ENCODE measurements at places on chromosomes 4 and X.

DNA sequence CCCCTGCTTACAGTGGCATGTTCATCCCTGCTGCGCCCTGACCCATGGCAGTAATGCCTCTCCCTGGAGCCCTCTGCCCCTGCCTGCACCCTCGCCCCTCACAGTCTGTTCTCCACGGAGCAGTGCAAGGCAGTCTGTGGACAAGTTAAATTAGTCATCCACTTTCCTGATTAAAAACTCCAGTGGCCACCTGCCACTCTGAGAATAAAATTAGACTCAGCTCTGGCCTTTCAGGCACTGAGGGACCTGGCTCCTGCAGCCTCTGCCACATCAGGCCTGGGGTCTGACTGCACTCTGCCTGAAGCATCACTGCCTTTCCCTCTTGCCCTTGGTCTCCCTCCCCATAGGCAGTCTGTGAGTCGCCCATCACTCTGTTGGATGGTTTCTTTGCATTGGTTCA, 53.6 kb downstream of the GRK4 start:
- DNase-seq = no peak

- no peak for DNase-seq
Observed at GRCh38 chr4:83109480-83110222, 4.9 kb downstream of the PLAC8 start.

DNA sequence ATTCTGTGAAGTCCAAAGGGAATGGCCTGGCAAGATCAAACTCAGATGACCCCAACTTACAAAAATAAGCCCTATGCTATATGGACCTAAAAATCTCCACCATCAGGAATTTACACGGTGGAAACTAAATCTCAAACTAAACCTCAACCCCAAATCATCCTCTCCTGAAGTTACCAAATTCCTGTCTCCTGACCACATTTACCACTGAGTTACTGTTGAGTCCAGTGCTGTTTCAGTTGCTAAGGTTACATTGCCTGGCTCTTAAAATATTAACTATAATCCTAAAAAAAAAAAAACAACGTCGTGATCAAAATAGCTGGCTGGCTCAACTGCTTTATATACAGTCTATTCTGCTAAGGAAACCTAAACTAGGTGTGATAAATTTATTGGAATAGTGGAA, 315.2 kb upstream of the SLIT2 start:
- no peak for DNase-seq

DNA sequence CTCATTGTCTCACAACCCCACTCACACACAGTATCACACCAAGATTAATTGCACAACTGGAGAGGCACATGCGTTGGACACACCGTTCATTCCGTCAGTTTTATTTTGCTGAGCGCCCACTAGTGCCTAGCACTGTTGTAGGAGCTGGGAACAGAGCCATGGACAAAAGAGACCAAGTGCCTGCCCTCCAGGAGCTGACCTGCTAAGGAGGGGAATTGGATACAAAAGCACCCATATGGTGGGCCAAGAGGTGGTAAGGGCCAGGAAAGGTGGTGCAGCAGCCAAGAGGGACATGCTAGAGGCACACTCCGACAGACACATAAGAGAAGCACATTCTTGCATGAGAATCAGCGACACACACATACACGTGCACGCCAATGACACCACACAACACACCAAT, 705 bp upstream of the CRMP1 start:
- no peak for DNase-seq

GRCh38 chr4:137389911-137390520, 142.3 kb downstream of the PCDH18 start:
- no peak for DNase-seq

GRCh38 chr4:57877047-57877458, 766.9 kb upstream of the IGFBP7 start:
- no peak for DNase-seq

- DNase-seq = no peak
Observed at GRCh38 chr4:146643812-146644401, 5.2 kb downstream of the POU4F2 start.

GRCh38 chrX:48957477-48957826, at the start of gene OTUD5:
Gene OTUD5, minus strand, starts transcription at chrX:48957607. Its CDS starts 37 bp downstream, at chrX:48957570.
- peak; percentile 42 for DNase-seq

DNA sequence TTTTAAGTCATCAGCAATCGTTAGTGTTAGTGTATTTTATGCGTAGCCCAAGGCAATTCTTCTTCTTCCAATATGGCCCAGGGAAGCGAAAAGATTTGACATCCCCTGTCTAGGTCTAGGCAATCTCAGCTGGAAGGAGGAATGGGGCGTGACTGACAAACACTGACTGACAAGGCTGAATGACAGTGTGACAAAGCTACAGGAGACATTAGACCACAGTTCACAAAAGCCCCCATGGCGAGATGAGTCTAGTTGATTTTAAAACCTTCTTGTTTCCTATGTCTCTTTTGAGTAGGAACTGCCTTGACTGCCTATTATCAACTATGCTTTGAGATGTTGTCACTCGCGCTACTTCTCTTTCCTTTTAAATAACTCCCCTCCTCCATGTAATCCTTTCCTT, 42.3 kb downstream of the QRFPR start:
- no peak for DNase-seq

DNA sequence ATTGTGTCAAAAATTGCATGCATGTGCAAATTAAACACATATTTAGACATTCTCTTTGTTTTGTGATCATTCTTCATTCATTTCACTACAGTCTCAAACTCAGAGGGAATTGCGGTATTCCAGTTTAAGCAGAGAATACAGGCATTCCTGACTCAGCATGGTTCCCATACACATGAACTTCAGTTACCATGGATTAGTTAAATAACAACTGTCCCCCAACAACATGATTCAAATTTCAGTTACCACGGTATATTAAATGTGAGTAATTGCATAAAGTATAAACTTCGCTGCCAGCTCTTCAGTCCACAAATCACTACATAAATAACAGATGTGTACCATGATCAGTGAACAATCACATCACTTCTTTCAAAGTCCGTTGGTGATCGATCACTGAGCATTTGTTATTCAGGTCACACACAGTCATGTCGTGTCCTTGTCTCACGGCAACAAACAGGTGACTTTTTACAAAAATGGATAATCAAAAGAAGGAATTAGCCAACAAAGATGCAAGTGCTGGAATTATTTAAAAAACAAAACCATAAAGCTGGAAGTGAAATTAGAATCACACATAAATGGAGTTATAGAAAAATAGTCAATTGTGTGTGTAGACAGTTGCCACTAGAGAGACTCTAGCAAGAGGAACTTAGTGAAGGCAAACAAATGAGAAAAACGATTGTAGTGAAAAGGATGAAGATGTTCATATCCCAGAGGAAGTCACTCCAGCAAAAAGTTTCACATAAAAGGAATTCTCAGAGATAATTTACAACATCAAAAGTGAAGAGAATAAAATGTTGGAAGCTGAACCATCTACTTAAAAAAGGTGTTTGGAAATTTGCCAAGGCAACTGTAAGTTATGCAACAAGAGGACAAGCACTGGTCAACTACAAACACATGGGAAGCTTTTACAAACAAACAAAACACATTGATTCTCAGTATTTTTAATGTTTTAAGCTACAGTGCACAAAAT, 138.6 kb upstream of the SMARCAD1 start:
- no peak for DNase-seq

DNA sequence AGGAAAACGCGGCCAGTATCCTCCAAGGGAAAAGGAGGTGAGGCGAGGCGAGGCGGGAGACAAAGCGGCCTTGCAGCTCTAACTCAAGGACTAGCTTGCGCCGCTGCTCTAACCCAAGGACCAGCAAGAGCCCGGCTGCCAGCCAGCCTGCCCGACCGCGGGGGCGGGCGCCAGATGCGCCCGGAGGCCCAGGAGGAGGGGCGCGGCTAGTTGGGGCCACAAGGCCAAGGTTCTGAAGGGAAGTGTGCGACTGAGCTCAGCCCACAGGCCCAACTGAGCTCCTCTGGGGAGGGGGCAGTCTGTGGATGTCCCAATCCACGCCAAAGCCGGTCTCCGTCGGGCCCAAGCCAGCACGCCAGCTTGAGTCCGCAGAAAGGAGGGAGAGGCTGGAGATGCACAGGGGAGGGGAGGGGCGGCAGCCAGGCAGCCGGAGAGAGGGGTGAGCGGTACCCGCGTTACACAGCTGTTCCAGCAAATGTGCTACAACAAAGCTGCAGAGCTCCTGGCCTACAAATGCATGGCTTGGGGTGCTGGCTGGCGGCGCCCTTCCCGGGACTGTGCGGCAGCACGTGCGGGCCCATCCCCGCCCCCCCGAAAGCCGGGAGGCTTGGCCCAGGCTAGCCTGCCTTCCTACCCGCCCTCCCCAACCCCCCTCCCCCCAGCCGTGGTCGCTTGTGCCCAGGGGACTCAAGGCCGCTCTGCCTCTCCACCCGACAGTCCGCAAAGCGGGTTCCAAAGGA, 637 bp downstream of the AMER1 start:
- DNase-seq = no peak

DNA sequence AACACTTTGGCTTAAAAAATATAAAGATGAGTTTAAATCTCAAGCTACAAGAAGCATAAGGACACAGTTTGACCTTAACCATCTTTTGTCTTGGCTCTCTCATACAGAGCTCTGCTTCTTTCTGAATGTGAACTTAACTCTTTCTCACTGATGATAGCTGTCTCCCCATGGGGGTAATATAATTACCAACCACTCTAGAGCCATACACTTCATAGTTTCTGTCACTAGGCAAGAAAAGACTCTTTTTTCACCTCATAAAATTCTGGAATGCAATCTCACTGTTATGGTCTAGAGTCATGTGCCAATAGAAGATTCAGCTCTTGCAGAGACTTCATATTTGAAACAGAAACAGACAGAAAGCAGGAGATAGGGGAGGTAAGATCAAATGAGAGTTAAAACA, 481.7 kb upstream of the AGA start:
- no peak for DNase-seq

DNA sequence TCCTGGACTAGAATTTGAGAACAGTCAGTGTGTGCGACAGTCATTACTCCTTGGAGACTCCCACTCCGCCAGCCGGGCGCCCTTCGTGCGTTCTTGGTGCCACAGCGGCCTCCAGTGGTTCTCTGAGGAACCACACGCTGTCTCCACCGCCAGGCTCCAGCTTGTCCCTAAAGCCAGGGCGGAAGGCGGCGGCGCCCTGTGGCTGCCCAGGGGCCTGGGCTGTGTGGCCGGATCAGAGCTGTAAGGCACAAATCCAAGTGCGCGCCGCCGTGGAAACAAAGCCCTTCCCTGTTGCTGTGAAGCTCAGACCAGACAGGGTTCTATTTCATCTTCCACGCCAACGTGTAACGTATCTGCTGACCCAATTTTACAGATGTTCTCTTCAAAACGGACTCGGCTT, 34.2 kb downstream of the IDS start:
- DNase-seq = peak; percentile 13

- DNase-seq = no peak
Observed at GRCh38 chrX:9234315-9234714, 200.4 kb upstream of the FAM9B start.

DNA sequence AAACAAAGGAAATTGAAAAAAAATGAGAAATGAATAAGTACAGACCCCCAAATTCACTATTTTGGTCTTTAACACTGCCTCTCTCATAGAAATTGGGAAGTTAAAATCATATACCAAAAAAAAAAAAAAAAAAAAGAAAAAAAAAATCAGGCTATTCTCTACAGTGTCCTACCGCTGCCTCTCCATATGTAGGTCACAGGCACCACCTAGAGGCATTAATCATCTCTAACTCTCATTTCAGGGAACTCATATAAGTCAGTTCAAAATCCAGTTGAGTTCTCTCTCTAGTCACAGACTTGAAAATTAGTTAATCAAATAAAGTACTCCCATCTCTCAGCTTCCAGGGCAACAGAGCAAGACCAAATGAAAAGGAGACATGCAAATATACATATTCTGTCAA, 47.9 kb downstream of the COX18 start:
- DNase-seq = no peak

DNA sequence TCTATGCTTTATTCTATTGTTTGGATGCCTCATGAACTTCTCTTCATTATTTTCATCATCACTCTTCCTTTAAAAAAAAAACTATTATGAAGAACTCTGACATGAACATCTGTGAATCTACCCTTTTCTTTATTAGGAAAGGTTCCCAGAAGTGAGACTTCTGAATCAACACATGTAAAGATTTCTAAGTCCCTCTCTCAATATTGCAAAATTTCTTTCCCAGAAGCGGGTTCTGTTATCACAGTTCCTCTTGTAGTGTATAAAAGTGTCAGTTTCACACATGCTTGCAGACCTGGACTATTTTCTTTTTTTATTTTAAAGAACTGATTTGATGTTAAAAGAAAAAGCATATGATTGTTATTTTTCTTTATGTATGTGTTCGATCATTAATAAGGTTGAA, 330.8 kb upstream of the KLF3 start:
- DNase-seq = no peak

DNA sequence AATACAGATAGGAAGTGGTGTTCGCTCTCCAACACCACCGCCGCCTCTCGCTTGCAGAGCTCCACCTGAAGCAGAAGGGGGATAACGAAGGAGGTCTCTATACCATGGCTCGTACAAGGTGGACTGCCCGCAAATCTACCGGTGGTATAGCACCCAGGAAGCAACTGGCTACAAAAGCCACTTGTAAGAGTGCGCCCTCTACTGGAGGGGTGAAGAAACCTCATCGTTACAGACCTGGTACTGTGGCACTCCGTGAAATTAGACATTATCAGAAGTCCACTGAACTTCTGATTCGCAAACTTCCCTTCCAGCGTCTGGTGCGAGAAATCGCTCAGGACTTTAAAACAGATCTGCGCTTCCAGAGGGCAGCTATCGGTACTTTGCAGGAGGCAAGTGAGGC, 5.2 kb upstream of the BMP15 start:
- no peak for DNase-seq

GRCh38 chrX:103817502-103817901, 14.6 kb downstream of the RAB9B start:
- DNase-seq = no peak

GRCh38 chrX:96776966-96777365, 92.3 kb downstream of the DIAPH2 start:
- no peak for DNase-seq

- DNase-seq = no peak
Observed at GRCh38 chrX:51641421-51642021, 22.8 kb upstream of the CENPVL3 start.

DNA sequence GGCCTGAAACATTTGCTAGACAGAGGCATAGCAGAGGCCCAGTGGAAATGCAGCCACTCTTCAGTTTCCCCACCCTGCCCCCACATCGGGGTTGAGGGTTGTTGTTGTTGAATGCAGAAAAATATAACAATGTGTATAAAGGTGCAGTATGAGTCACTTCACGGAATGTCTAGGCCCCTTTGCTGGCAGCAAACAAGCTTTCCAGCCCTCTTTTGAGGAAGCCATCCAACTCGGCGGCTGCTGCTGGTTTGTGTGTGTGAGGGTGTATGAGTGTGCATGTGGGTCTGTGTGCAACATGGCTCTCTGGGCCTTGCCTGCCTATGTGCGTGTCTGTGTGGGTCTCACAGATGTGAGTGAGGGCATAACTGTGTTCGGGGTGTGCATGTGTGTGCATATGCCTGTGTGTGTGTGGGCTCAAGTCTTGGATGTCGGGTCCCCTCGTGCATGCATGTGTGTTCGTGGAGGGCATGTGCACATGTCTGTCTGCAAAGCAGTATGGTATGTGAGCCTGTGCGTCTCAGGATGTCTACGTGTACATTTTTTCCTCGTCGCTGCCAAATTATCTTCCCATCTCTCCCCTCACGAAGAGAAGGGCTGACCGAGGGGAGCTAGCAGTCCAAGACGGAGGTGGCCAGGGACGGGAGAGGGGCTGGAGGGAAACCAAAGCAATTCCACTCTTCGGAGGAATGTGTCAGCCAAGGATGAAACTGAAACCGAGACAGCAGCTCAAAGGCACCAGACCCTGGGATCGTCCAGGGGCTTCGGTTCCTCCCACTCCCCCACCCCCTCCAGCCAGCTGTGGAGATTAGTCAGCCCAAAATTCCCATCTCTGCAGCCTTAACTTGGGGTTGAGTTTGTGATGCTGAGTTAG, 8.4 kb upstream of the ELF4 start:
- DNase-seq = no peak

GRCh38 chrX:69025802-69026301, 139.4 kb downstream of the PJA1 start:
- no peak for DNase-seq

Measured in stimulated activated CD8-positive, alpha-beta memory T cell treated with anti-CD3 and anti-CD28 coated beads, Interleukin-2, amount 100 ng/mL, for 1 hour (primary cell).